ENCODE measurements at places on chromosomes 16 and 17. TPM values are rescaled to one million over a fixed set of nuclear protein-coding genes. Genes with fewer than 3 reads are reported as not detected.

DNA sequence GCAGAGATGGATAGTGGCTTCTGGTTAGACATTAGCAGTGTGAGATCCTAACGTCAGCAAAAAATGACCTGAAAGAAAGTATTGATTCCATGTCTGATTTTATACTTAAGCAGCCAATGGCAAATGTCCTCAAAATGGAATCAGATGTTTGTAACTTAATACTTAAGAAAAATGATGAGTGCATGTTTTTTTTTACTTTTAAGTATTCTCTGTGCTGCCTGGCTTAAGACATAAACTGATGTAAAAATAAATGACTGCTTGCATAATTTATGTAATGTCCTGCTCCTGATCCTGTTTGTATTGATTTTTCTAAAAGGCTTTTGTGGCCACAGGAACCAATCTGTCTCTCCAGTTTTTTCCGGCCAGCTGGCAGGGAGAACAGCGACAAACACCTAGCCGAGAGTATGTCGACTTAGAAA, 7.4 kb downstream of the CBFB start:
- DNase-seq, result no peak

GRCh38 chr16:30902029-30902972, 5.9 kb downstream of the CTF1 start:
- peak; percentile 94 for DNase-seq

DNA sequence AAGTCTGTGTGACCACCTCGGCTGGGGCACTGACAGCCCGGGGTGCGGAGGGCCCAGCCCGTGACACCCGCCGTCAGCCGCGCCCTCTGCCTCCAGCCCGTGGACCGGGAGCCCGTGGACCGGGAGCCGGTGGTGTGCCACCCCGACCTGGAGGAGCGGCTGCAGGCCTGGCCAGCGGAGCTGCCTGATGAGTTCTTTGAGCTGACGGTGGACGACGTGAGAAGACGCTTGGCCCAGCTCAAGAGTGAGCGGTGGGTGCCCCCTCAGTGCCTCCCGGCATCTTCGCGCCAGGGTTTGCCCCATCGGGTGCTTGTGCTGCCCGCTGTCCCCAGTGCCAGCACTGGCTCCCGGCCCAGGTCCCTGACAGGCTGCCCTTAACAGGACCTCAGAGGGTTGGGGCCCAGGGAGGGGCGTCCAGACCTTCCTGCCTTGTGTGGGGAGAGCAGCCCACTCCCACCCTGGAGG, 13.7 kb downstream of the CENPX start:
- no peak for DNase-seq

Gene CTF1
- polyA plus RNA-seq, result 35.9 TPM

Gene SLC52A1
- polyA plus RNA-seq, result 0.55 TPM

Gene SCIMP
- not detected for polyA plus RNA-seq

DNA sequence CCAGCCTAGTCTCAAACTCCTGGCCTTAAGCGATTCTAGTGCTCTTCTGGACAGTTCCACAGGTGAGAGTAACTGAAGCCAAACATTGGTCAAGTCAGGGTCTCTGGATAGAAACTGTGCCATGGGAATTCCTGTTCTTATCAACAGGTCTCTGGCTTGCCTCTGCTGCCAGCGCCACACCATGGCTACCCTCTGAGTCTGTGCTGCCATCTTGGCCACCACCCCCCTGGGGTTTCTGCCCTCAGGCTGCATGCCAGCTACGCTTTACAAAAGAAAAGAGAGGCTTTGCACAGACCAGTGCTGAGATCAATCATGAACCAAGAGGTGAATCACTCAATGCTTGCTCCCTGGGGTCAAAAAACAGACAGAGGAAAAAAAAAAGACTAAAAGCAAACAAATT, 24.4 kb upstream of the CREBBP start:
- DNase-seq, result no peak

- peak; percentile 83 for DNase-seq
Observed at GRCh38 chr17:64028874-64029464, 8.5 kb upstream of the ICAM2 start.

DNA sequence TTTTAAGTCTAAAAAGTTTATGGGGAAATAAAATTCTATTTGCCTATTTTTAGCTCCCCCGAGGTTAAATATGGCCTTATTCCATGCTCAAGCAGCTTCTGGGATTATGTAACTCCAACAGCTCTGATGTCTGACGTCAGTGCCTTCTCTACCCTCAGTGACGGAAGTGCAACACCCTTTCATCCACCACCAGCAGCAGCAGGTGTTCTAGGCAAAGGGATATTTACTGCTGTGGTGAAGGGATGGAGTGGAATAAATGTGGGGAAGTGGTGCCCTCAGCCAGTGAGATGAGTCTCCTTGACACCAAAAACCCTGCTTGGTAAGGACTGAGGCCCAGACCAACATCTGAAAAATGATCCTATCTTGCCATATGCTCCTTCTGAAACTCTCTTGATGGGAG, 247.4 kb downstream of the SHISA9 start:
- DNase-seq, result no peak

Gene ITGA2B
- 1.9 TPM for polyA plus RNA-seq

DNA sequence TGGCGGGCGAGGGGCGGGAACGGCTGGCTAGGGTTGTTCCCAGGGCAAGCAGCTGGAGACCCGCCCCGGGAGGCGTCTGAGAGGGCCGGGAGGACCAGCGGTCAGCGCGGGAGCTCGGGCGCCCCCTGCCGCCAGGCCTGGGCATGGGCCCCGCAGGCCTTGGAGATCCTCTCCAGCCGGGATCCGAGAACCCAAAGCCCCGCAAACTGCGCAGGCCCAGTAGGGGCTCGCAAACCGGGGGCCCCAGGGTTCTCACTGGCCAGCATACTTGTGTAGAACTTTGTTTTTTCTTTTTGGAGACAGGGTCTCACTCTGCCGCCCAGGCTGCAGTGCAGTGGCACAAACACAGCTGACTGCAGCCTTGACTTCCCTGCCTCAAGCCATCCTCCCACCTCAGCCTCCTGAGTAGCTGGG, 20.8 kb upstream of the ZNF423 start:
- peak; percentile 92 for DNase-seq

DNA sequence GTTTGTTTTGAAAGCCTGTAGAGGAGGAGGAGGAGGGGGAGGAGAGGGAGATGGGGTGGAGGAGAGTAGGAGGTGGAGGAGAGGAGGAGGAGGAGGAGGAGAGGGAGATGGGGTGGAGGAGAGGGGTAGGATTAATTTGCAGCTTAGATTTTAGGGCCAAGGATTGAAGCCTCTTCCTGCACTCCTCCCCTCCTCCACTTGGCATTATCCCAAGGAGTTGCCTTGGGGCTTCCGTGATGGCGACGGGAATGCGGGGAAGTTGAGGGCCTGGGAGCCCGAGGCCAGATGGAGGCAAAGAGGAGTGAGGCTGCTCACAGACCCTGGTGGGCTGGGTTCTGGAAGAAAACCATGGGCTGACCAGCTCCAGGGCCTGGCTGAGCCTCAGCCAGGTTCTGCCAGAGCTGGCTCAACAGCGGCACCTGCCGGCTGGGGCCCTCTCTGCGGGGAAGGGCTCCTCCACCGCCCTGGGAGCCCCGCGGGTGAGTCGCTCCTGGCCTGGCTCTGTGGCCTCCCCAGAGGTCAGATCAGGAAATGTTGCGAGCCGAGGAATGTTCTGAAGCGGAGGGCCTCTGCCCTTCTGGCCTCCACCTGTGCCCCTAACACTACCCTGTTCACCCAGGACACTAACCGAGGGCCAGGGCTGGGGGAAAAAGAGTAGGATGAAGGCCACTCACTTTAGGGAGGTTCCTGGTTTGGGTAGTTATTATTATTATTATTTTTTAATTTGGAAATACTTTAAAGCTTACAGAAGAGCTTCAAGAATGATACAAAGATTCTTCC, 23.9 kb upstream of the FMNL1 start:
- peak; percentile 93 for DNase-seq

DNA sequence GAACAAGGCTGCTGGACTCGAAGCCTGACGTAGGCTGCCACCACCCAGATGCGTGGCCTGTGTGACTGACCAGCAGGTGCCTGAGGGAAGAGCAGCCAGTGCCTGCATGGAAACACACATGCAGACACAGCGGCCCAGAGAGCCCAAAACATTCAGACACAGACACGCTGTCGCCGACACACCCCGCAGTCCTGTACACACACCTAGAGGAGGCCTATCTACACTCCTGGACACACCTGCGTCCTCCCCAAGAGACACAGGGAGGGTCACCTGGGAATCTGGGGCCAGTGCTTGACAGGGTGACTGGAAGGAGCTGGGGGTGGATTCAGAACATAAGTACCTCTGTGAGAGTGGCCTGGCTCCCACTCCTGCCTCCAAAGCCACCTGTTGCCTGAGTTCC, 6.1 kb upstream of the TSPOAP1 start:
- DNase-seq, result peak; percentile 27

DNA sequence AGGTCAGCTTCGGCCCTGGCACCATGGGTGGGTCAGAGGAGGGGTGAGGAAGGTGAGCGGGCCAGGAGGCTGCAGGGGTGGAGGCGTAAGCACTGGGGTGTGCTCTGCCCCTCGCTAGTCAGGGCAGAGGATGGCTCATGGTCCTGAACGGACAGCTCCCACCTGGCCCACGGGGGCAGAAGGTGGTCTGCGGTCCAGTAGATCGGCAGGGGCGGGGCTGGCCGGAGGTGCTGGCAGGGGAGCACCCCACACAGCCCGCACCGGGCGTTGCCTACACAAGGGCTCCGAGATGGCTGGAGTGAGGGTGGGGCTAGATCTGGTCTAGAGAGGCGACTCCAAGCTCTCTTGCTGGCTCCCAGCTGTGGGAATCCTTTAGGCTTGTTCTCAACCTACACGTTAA, 8.2 kb downstream of the NPTX1 start:
- peak; percentile 62 for DNase-seq

Gene CETP
- polyA plus RNA-seq, result not detected

GRCh38 chr17:49249292-49249794, 18.8 kb upstream of the PHOSPHO1 start:
- DNase-seq, result no peak

DNA sequence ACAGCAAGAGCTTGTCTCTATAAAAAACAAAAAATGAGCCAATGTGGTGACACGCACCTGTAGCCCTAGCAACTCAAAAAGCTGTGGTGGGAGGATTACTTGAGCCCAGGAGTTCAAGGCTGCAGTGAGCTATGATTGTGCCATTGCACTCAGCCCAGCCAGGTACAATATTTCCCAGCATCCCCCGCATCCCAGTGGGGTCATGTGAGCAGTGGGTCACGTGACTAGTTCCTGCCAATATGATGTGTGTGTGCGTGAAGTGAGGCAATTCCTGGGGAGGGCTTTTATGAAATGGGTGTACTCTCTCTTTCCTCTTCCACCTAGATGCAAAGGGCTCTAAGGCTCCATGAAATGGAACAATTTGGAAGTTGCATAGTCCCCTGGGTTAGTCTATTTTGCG, 81.3 kb downstream of the GSG1L start:
- no peak for DNase-seq

Gene HAP1
- 0.16 TPM for polyA plus RNA-seq

- no peak for DNase-seq
Observed at GRCh38 chr17:43579566-43580140, 33.5 kb upstream of the ETV4 start.

Gene CDRT15
- not detected for polyA plus RNA-seq

Gene CDH5
- not detected for polyA plus RNA-seq

- no peak for DNase-seq
Observed at GRCh38 chr16:84752600-84752999, 52.8 kb downstream of the USP10 start.

Gene ACSM2A
- not detected for polyA plus RNA-seq

GRCh38 chr16:74583926-74584666, 22.8 kb downstream of the GLG1 start:
- DNase-seq, result no peak

DNA sequence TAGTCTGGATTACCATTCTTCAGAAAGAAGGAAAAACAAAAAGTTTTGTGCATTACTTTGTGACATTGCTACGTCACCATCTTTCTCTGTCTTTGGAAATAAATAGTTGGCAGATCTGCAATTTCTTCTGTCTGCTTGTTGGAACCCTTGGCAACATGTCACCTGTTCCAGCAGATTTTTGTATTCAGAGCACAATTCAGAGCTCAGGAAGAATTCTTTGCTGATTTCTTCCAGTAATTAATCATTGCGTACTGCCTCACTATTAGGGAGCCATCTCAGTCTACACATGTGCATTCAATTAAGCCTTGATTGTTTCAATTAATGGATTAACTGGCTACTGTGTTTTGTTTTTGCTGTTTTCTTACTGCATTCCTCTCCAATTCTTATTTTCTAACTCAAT, 467.2 kb downstream of the CDH8 start:
- DNase-seq, result no peak

- DNase-seq, result peak; percentile 55
Observed at GRCh38 chr16:7086822-7087616, 245.6 kb upstream of the RBFOX1 start.

Gene SOST
- not detected for polyA plus RNA-seq

GRCh38 chr17:65519462-65519861, 42.0 kb downstream of the AXIN2 start:
- DNase-seq, result no peak

DNA sequence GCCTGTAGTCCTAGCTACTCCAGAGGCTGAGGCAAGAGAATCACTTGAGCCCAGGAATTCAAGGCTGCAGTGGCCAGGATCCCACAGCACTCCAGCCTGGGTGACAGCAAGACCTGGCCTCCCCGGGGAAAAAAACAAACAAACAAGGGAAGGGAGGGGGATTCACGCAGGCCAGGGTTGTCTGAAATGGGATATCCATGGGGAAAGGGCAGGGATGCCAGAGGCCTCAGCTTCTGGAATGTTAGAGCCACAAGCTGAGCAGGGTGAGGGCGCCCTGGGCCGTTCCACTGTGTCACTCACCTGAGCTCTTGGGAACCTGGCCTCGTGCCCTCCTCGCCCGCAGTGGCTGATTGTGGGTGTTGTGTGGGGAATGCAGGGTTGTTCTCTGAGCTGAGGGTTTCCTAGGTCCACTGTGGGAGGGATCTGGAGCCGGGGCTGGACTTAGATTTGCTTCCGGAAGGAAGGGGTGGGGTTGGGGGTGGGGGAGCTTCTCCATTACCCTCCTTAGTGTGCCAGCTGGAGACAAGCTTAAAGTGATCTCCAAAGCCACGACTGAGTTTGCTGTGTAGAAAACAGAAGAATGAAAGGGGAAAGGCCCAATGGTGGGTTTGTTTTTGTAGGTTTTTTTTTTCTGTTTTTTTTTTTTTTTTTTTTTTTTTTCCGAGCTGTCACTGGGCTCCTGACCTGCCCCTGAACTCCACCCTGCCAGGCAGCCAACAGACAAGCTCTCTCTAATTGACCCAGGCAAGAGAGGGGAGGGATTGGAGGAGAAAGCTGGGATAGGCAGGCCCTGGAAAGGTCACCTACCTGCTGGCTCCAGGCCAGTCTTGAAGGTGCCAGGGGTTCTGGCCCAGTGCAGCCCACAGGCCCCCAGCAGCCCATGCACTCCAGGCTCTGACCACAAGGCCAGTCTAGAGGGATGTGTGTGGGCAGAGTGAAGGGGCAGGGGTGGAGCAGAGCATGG, at the start of gene SULT1A1:
SULT1A1 (minus strand) TSS at position 414 of the 964 bp plus-strand sequence. CDS start 1,189 bp downstream, outside the sequence.
- peak; percentile 28 for DNase-seq

GRCh38 chr17:2027528-2028233, 2.3 kb upstream of the DPH1 start:
- no peak for DNase-seq

Gene NUBP2
- 75.4 TPM for polyA plus RNA-seq

DNA sequence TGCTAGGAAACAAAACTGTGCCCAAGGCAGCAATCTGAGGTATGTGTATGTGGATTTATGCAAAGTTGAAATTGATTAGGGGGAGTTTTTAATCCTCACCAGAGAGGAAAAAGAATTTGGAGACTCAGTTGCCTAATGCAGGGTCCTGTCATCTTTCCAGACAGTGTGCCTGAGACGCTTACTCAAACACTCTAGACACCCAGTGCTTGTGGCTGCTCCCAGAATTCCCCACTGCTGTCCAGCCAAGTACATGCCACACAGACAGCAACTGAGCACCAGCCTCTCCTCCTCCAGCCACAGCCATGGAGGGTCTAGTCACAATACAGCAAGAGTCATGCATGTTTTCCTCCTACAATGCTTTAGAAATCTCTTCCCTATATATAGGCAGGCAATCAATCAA, 118.1 kb downstream of the HIC1 start:
- no peak for DNase-seq

GRCh38 chr17:44203731-44204440, 4.2 kb upstream of the ATXN7L3 start:
- peak; percentile 76 for DNase-seq
